ENCODE measurements at places on chromosomes 1 and 21.

GRCh38 chr1:243335292-243335691, 79.5 kb downstream of the SDCCAG8 start:
- DNase-seq, result no peak

DNA sequence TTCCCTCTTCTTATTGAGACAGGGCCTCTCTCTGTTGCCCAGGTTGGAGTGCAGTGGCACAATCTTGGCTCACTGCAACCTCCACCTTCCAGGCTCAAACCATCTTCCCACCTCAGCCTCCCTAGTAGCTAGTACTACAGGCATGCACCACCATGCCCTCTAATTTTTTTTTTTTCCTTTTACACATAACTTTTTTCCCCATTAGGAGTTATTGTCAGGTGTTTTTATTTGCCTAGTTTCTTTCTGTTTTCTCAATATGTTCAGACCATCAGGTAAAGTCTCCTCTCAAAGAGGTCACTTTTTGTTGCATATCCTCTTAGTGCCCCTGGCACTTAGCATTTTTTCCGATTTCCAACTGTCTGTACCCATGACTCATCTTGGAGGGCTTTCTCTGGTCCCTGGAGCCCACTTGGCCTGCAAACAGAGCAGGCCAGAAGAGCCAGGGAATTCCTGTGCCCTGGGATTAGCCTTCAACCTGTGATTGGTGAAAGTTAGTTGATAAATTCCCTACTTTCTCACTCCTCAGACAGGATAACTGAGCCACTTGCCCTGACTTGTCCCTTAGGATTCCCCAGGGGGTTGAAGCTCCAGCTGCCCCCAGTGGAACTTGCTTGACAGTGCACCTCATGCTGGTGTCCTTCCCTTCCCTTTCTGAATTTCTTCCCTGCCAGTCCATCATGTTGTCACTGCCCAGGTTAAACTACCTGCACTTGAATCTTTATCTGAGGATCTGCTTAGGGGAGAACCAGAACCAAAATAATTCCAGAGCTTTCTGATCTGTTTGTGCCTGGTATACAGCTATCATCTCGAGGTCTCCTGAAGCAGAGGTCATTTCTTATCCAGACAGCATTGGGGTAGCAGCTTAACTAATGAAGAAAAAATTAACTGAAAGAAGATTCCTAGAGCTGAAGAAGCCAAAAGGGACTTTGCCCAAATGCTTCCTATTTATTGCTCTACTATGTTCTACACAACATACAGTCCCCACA, 2.4 kb downstream of the NTPCR start:
- DNase-seq, result peak; percentile 93

- no peak for DNase-seq
These were observed 554 bp downstream of the ZNF281 start for GRCh38 chr1:200409203-200409760.

GRCh38 chr1:39890273-39890672, 7.0 kb upstream of the TRIT1 start:
- DNase-seq, result no peak

DNA sequence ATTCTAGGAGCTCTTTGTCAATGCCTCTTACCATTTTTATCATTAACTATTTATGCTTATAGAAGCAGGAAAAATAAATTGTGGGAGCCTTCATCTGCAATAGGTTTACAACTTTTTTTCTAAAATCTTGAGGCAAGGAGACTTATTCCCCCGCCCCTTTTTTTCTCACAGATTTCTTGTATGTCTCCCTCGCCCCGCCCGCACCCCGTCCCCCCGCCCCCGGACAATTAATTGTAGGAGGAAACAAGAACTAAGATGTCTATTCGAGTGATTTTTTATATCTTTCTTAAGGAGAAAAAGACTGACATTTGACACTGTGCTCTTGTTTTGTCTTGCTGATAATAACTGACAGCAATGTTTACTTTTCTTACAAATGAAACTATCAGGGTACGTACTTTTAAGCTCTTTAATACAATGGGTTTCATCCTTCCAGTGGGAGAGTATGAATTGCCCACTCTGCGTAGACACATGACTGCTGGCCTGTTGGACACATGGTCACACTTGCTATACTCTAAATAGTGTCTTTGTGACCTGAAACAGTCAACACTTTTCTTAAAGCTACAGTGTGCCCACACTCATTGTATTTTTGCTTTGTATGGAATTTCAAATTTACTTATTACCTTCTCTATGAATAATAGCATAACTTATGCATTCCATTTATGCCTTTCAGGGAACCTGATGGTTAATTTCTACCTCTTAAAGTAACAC, 1.5 kb upstream of the IVNS1ABP start:
- no peak for DNase-seq

DNA sequence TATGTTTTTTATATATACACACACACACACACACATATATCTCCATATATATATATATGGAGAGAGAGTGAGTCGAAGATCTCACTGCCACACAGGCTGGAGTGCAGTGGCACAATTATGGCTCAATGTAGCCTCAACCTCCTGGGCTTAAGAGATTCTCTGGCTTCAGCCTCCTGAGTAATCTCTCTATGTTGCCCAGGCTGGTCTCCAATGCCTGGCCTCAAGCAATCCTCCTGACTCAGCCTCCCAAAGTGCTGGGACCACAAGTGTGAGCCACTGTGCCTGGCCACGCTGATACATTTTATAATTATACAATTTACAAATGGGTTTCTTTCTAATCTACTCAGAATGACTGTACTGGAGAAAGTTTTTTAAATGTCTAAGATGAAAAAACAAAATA, 664.2 kb downstream of the PTPRC start:
- DNase-seq, result no peak

GRCh38 chr1:230938924-230939368, 39.7 kb downstream of the TTC13 start:
- no peak for DNase-seq

DNA sequence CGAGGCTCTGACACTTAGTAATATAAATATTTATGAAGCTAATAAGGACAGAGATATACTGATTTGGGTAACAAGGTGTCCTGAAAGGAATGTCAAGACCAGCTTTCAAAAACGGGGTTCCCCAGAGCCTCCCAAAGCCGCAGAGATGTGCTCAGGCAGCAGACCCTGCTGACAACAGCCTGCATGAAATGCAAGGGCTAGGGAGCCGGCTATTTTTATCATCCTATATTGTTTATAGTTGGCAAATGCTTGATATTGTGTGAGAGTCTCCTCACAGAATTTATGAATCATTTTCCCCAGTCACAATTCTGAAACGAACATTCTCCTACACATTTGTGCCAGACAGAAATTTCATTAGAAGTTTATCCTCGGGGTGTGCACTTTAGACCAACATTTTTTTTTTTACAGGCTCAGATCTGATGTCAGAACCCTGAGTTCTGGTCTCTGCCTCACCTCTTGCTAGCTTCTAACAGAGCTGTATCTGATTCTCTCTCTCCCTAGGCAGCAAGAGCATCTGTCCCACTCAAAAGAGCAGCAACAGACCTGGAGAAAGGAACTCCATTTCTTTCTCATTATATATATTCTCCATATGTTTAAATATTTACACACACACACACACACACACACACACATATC, 302.3 kb upstream of the PLD5 start:
- no peak for DNase-seq

- DNase-seq, result no peak
These were observed 37.9 kb downstream of the UBE2G2 start for GRCh38 chr21:44763451-44764318.

GRCh38 chr1:153962088-153963029, 978 bp downstream of the SLC39A1 start:
- DNase-seq, result no peak

- DNase-seq, result no peak
These were observed 12.6 kb upstream of the EPS8L3 start for GRCh38 chr1:109776206-109776835.

DNA sequence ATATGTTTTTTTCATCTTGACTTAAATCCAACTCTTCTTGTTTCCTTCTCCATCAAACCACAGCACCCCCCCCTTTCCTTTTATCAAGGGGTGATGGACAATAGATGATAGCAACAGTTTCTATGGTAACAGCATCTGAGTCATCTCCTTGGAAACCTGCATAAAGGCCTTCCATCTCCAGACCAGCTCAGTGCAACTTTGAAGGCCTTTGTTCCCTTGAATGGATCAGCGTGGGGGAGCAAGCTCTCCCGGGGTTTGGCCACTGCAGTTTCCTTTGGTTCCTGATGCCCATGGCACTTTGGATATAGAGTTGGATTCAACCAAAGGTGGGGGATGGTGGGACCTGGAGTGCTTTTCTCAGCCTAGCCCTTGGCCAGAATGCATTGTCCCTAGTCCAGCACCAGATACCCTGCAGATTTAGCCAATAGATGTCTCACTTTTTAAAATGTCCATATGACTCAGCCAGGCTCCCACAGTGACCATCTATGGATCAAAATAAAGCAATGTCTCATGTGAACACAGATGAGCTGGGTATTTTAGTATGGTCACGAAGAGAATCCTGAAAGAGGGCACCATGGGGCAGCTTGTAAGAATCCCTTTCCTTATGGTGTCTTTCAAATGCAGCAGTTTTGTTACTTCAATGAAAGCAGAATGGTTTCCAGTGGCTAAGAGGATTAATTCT, 127.7 kb downstream of the SPATA46 start:
- DNase-seq, result no peak
